ENCODE measurements at places on chromosomes 13 and 19.

DNA sequence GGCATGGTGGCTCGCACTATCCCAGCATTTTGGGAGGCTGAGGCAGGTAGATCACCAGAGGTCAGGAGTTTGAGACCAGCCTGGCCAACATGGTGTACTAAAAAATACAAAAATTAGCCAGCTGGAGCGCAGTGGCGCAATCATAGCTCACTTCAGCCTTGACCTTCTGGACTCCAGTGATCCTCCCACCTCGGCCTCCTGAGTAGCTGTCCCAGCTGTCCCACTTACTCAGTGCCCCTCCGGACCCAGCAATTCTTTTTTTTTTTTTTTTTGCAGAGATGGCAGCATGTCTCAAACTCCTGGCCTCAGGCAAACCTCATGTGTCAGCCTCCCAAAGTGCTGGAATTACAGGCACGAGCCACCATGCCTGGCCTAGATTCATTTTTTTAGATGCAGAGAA lies 2.3 kb upstream of the ADAT3 start:
- DNase-seq: no peak

GRCh38 chr13:110005563-110005962 lies 219.2 kb upstream of the IRS2 start:
- no peak for DNase-seq

DNA sequence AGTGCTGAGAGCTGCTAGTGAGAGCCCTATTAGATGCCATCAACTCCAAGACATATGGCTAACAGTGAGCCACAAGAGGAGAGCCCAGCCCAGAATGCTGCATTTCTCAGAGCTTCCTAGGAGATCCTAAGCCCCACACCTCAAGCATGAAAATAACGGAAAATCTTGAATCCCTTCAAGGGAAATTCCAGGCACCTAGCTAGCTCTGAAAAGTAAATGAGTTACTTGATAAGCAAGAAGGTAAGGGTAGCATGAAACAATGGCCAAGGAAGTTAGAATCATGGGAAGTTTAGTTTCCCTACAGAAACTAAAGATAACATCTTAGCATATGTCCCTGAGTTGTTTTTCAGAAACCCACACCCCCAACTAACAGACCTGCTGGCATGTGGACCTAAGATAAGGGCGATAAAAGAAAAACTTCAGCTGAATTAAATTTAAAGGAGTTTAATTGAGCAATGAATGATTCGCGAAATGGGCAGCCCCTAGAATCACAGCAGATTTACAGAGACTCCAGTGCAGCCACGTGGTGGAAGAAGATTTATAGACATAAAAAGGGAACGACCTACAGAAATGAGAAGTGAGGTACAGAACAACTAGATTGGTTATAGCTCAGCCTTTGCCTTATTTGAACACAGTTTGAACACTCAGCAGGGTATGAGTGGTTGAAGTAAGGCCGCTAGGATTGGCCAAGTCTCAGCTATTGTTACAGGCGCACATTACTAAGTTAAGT lies 301.3 kb upstream of the DACH1 start:
- no peak for DNase-seq

DNA sequence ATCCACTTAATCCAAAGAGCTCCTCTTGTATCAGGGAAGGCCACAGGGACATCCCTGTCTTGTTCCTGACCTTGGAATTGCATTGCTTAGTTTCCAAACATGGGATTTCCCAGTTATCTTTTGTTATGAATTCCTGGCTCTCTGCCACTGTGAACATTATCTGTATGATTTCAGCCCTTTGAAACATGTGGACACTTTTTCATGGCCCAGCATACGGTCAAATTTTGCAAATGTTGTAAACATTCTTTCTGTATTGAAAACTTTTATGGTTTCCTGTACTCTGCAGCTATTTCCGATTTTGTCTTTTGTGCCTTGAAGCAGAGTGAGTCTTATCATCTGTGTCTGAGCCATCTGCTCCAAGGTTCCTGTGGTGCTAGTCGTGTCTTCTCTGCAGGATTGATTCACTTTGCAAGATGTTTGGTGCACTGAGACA lies 4.5 kb upstream of the CFAP97D2 start:
- DNase-seq: no peak

DNA sequence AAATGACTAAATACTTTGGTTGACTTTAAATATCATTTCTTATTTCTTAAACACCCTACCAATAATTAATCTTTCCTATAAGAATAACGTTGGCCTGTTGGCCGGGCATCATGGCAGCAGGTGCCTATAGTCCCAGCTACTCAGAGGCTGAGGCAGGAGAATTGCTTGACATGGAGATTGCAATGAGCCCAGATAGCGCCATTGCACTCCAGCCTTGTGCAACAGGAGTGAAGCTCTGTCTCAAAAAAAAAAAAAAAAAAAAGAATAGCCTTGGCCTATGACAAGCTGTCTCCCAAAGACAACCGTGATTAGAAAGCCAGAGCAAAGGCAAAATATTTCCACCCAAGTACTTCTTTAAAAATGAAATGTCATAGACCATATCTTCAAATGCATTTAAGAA lies 24.5 kb upstream of the KCTD4 start:
- no peak for DNase-seq

DNA sequence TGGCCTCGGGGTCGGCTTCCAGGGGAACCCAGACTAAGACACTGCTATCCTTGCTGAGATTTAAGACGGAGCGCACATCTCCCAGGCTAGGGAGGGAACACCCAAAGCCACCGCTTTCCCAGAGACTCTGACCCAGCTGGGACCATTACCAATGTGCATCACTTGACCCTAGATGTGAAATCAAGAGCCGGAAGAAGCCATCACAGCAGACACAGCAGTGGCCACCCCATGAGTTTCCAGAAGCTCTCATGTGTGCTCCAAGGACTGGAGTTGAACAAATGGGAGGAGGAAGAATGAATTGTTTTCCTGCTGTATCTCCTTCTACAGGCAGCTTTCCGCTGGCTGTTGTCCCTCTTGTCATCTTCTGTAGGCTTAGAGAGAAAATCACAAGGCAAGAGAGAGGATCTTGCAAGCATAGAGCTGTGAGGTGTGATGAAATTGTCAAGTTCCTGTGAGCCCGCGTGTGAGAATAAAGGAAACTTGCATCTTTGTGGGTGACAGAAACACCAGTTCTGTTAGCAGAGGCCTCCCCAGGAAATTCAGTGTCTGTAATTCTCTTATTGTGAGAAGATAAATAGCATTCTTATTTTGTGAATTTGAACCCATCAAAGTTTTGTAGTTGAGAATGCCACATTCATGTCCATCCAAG lies 711.8 kb downstream of the UQCRFS1 start:
- no peak for DNase-seq

DNA sequence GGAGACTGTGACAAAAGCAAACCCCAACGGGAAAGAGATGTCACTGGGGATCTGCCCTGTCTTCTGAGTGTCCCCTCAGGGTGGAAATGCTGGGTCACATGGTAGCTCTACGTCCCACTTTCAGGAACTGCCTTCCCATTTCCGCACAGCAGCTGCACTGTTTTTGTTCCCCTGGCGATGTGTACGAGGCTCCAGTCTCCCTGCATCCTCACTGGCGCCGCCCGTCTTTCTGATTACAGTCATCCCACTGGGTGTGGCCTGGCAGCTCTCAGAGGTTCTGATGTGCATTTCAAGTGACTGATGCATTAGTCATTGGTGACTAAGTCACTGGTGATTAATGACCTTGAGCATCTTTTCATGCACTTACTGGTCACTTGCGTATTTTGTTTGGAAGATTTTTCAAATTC lies 21.2 kb downstream of the PCID2 start:
- DNase-seq: peak; percentile 66

DNA sequence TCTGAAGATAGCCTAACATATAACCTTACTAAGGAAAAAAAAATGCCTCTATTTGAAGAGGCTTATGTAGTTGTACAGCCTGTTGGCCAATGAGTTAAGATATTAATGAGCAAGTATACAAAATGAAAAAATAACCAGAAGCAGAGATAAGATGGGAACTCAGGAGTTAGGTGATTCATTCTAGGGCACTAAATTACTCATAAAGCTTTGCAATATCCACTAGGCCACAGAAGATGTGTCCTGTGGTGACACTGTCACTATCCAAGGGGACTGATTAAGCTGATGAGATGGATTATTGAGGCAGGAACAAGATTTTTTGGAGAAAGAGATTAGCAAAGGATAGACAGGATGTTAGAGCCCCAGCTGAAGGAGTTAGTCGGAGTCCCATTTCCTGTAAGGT lies 99.6 kb downstream of the LIG4 start:
- DNase-seq: no peak

GRCh38 chr13:50676602-50677001 lies 166.9 kb downstream of the DLEU7 start:
- no peak for DNase-seq

All from activated CD4-positive, alpha-beta T cell treated with anti-CD3 and anti-CD28 coated beads, Interleukin-2, amount 50 U/mL, for 24 hours (primary cell).